ENCODE measurements at places on chromosomes 13 and 19. TPM values are rescaled to one million over a fixed set of nuclear protein-coding genes. Genes with fewer than 3 reads are reported as not detected.

GRCh38 chr13:67224148-67224846 is 5.8 kb downstream of the PCDH9 start:
- DNase-seq: peak; percentile 85

Gene ADPRHL1
- total RNA-seq: 14.5 TPM

Gene TRPC4
- 0.49 TPM for total RNA-seq

DNA sequence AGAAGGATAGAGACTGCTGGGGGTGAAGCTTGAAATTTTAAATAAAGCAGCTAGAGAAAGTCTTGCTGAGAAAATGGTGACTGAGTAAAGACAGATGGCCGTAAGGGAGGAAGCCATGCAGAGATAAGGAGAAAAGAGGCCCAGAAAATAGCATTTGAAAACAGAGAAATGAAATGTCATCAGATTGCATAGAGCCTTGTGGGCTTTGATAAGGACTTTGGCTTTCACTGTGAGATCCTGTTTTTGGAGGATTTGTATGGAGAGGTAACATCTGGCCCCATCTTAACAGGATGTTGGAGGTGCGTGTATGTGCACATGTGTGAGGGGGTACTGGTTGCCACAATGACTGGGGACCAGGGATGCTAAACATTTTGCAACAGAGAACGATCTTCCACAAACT is 19.5 kb upstream of the ATP8A2 start:
- no peak for DNase-seq

Gene OCEL1
- total RNA-seq: 23.4 TPM

- DNase-seq: no peak
Measured at GRCh38 chr19:35751839-35752745, 3.7 kb downstream of the LIN37 start.

DNA sequence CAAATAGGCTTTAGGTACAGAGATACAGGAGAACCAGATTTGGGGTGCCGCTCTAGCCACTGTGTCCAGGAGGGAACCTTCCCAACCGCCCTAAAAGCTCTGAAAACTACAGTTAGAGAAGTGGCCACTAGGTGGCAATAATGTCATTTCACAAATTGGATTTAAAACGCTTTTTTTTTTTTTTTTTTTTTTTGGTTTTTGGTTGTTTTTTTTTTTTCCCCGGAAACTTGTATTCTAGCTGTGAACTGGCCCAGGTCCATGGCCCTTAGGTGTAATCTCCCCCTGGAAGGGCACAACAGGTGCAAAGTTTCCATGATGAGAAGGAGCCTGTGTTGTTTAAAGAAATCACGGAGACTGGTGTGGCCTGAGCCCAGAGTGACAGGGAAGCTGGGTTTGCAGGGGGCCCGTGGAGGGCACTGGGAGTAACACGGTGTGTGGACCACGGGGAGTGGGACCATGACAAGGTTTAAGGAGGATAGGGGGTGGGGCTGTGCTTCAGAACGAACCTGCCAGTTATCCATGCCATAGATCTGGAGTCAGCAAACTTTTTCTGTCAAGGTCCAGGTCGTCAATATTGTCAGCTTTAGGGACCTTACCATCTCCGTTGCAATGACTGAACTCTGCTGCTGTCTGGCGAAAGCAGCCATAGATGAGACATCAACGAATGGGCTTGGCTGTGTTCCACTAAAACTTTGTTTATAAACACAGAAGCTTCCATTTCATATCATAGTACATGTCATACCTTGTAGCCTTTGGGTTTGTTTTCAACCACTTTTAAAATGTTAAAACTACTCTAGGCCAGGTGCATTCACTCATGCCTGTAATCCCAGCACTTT is 10.1 kb downstream of the OR1I1 start:
- DNase-seq: no peak

Gene FAM83E
- not detected for total RNA-seq

Gene GIPR
- total RNA-seq: 5.0 TPM

DNA sequence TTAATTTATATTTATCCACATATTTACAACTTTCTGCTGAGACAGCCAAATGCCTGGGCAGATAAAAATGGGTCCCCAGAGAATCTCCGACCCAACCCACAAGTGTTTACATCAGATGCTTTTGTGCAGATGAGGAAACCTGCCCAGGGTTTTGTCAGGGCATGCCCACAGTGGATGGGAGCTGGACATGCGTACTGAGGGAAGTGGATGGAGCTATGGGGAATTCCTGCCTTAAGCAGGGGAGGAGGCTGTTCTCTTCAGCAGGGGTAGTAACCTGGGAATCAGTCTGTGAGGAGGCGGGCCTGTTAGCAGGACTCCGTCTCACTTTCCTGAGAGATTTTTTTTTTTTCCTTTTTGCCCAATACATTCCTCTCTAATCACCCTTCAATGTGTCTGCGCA is 122.9 kb downstream of the RFC3 start:
- no peak for DNase-seq

GRCh38 chr19:31185261-31185660 is 164.0 kb downstream of the TSHZ3 start:
- DNase-seq: no peak

- DNase-seq: no peak
Measured at GRCh38 chr19:53785196-53785889, 38.8 kb downstream of the NLRP12 start.

DNA sequence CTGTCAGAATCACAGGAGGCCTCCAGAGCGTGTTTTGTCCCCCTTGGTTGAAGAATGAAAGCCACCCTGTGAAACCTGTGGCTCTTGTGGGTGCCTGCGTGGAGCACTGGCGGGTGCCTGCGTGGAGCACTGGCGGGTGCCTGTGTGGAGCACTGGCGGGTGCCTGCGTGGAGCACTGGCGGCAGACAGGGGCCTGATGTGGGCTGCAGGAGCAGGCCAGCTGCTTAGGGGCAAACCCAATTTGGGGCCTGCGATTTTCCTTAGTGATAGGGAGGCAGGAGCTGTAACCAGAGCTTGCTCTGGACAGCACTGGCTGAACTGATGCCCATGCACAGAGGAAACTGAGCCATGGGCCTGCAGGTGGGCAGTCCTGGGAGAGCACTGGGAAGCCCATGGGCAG is 24.3 kb downstream of the ARHGEF7 start:
- DNase-seq: no peak

- DNase-seq: no peak
Measured at GRCh38 chr13:37457612-37458011, 141.0 kb downstream of the POSTN start.

DNA sequence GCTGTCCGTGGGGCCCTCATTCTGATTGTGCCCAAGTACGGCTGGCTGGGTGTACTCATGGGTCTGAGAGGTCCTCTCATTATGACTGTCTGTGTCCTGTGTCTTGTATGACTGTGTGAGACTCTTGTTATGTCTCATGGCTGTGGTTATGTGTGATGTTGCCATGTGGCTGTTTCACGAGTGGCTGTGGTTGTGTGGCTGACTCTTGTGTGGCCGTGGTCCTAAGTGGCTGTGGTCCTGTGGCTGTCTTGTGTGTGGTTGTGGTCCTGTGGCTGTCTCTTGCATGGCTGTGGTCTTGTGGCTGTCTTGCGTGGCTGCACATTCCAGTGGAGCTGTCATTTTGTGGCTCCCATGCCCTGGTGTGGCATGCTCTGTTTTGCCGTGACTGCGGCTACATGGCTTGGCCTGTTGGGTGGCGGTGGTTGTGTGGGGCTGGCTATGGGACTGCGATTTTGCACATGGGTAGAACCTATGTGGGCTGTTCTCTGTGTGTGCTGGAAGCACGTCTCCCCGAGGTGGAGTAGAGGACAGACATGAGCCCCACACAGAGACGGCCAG is 2.5 kb downstream of the LYL1 start:
- DNase-seq: peak; percentile 59

Gene CD177
- 19.3 TPM for total RNA-seq

Gene ANGPTL4
- 9.2 TPM for total RNA-seq

DNA sequence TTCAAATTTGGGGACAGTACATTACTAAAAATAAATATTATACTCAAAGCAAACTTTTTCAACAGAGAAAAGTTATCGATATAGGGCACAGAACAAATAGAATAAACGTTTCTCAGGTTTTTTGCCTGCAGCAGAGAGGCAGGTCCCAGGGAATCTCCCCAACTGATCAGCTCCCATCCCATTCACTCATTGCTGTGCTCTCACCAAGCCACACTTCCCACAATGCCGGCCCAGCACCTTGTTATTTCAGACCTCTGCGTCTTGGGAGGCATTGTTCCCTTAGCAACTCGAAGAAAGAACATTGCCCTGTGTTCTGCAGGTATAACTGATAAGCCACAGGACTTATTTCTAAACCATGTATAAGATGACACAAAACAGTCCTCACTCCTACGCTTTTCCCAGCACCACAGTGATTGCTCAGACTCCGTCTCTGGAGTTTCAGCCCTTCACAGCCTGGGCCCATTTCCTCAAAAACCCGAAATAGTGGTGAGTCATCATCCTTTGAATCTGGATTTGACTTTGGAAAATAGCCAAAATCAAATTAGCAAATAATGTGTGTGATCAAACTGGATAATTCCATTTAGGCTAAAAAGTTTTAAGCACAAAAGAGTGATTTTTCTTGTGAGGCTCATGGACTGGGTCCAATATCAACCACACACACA is 100.4 kb downstream of the DCLK1 start:
- no peak for DNase-seq

GRCh38 chr19:13015361-13016223 is 20.3 kb downstream of the NFIX start:
- no peak for DNase-seq

DNA sequence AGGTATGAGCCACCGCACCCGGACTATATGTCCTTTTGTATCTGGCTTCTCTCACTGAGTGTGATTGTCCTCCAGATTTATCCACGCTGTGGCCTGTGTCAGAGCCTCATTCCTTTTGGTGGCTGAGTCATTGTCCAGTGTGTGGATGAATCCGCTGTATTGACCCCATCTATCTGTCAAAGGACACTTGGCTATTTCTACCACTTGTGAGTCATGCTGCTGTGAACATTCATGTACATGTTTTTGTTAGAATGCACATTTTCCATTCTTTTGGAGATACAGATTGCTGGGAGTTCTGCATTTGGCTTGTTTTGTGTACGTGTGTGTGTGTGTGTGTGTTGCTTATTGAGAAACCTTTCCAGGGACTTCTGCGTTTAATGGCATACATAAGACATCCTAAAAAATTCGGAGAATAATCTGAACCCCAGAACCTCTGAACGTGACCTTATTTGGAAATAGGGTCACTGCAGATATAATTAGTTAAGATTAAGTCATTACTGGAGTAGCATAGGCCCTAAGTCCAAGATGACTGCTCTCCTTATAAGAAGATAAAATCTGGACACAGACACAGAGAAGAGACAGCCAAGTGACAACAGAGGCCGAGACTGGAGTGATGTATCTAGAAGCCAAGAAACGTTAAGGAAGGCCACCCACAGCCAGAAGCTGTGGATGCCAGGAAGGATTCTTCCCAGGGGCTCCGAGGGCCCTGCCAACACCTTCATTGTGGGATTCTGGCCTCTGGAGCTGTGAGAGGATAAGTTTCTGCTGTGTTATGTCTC is 4.9 kb upstream of the GIPC3 start:
- no peak for DNase-seq

DNA sequence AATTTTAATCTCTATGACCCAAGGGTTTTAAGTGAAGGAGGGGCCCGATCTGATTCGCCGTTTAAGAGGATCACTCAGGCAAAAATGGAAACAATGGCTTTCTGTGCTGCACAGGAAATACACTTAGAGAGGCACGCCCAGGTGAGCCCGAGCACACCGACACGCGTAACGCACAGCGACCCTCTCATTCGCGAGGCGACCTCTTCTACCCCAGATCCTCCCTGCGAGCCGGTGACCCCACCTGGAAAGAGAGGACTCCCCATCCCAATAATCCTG is 216 bp downstream of the SH2D3A start:
- DNase-seq: no peak

DNA sequence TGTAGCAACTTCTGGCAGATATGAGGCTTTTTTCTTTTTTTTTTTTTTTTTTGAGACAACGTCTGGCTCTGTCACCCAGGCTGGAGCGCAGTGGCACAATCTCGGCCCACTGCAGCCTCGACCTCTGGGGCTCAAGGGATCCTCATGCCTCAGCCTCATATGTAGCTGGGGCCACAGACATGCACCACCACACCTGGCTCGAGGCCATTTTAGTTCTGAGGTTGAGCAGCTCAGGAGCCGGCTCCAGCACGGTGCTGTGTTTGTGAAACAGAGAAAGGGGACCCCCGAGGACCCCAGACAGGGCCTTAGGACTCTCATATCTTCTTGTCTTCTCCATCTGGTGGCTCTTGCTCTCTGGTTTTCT is 3.4 kb upstream of the FLT3LG start:
- DNase-seq: no peak

- no peak for DNase-seq
Measured at GRCh38 chr19:33347300-33347699, 26.2 kb upstream of the CEBPG start.
